ENCODE measurements at places on chromosomes 16 and 17. TPM values are rescaled to one million over a fixed set of nuclear protein-coding genes. Genes with fewer than 3 reads are reported as not detected.

- ATAC-seq = no peak
These were observed 14.5 kb downstream of the CCDC92B start for GRCh38 chr17:2734939-2735338.

The CRYBA1 gene
- total RNA-seq = not detected

DNA sequence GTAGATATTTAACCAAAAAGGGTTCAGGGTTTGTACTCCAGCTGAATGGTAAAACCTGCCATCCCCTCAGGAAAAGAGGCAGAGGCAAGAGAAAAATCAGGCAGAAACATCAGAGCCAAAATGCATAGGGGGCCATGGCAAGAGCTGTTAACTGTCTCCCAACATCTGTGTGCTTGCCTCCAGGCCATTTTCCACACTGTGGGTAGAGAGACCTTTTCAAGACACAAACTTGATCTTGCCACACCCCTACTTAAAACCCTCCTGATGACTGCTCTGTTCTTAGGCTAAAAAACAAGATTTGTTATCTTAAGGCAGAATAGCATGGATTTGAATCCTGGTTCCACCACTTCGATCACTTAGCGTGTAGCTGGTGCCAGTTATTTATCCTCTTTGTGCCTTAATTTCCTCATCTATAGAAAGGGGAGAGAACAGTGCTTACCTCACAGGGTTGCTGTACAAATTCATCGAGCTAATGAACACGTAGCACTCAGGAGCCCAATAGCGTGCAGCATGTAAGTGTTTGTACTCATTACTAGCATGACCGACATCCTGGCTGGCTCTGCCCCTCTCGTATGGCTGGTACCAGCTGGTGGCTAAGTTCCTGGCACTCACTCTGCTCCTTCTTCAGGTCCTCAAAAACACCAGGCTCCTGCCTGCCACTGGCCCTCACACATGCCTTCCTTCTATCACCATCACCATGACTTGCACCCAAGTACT is 25.8 kb downstream of the STAT3 start:
- peak; percentile 3 for ATAC-seq

The NACA2 gene
- not detected for total RNA-seq

DNA sequence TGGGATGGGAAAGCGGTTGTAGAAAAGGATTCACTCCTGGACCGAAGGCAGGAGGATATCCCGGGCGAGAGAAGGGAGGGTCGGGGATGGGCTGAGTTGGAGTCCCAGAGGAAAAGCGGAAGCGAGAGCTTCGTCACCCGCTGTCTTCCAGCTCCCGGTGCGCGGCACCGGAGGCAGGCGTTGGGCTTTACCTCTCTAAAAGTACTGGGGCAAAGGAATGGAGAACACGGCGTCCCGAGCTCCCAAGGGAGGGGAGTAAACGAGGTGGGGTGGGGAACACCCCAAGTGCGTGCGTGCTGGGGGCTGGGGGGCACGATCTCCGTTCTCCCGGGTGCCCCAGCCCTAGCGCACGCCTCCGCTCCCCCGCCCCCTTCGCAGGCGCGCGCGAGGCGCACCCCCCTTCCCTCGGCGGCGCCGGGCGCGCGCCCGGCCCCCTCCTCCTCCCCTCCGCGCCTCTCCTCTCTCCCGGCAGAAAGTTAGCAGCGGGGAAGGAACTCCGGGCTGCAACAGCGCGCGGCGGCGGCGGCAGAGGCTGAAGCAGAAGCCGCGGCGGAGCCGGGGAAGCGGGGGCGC is at the start of gene HS3ST4:
TSS of gene HS3ST4 (plus strand) at position 441 of the 573 bp plus-strand sequence.
- ATAC-seq = no peak

DNA sequence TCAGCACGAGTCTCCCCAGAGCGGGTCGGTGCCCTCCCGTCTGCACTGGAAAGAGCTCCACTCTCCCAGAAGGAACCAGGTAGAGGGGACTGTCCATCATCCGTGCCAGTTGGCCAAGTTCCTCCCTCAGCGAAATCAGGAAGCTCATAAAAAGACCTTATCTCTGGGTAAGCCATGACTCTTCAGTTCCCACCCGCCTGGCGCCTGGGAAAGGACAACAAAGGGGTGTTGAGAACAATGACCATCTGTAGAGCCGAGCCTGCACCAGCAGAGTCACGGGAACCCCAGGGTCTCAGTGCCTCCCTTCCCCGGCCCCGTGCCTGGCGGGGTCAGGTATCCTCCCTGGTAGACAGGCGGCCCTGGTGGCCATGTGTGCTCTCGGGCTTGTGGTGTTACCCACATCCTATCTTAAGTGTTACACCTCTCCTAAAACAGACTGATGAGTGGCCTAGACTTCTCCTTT is 190.7 kb downstream of the AXIN2 start:
- no peak for ATAC-seq

GRCh38 chr17:7046127-7046724 is 2.3 kb upstream of the SLC16A11 start:
- peak; percentile 45 for ATAC-seq

GRCh38 chr17:48610282-48611211 is at the start of gene HOXB7:
Gene HOXB7 (minus strand): TSS chr17:48611017. CDS start chr17:48610918, 99 bp downstream.
- peak; percentile 65 for ATAC-seq

The PIGS gene
- total RNA-seq = 33.2 TPM

- no peak for ATAC-seq
These were observed 826 bp downstream of the UNC119 start for GRCh38 chr17:28551421-28552175.

DNA sequence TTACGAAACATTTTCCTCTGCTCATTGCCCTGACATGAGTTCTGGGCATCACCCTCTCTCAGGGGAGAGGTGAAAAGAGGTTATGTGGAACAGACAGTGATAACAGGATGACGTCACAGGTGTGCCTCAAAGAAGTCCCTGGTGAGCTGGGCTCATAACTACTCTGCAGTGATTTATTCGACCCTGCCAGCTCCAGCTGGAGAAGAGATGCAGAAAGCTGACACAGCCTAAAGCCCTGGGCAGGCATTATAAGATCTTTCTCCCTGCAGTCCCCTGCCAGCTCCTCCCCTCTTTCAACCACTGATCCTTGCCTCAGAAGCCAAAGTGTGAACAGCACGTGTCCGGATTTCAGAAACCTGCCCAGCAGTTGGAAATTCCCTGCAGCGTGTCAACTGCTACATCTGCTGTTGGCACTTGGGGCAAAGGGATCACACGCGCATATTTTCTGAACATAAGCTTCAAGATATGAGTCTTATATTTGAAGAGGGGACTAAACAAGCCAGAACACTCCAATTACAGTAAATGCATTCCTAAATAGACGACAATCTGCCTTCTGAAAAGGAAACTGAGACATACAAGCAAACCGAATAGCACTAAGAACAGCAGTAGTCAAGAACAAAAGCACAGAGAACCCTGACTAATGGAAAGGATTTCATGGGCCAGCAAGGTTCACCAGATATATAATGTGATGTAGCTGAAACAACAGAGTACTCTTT is 80.5 kb downstream of the SMG6 start:
- ATAC-seq = peak; percentile 74

DNA sequence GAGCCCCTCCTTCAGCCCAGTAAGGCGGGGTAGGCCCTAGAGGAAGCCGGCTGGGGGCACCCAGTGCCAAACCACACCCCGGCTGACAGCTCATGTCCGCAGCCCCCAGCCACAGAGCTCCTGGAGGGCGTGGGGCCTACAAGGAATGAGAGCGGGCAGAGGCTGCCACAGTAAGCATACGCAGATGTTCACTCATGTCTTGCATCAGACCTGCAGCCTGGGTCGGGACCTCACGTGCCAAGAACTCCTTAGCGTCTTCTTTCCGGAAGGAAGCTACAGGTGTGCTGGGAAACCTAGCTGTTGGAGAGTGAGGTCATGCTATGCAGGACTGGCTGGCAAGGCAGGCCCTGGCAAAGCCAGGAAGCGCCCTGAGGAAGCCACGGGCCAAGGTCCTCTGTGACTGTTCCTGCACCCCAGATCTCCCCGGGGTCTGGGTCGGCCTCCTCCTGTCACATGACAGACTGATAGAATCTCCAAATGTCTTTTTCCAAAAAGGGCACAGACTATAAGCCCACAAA is 1.6 kb downstream of the ZNF598 start:
- no peak for ATAC-seq

- ATAC-seq = no peak
These were observed 19.2 kb downstream of the TCF25 start for GRCh38 chr16:89892635-89893034.

DNA sequence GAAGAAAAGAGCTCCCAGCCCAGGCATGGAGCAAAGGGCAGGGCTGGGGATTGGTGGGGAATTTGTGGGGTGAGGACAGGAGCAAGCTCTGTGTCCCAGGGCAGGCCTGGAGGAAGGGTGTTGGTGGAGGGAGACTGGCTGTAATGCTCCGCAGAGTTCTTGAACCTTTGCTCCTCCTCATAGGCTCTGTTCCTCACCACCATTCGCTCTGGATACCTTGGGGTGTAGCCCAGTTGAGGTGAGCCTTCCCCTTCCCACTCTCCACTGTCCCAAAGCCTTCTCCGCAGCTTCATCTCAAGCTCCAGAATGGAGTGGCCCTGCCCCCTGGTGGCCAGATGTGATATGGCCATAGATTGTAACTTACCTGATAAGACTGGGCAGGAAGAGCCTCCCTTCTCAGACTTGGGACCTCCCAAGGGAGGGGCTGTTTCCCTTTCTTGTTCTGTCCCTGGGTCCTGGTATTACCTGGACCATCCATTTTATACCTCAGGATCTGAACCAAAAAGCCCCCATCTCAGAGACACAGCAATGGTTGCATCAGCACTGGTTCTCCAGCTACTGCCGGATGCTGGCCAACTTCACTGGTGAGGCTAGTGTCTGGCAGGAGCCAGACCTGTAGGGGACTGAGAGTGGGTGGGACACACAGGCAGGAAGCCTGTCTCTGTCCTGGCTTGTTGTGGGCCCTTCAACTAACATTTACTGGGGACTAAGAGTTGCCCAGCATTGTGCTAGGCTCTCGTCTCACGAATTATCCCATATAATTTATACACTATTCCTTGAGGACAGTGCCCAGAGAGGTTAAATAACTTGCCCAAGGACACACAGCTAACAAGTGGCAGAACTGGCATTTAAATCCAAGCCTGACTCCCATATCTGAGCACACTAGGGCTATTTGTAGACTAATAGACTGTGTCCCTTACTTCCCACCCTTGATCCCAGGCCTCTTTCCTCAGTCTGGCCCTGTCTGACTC is 19.1 kb upstream of the STAC2 start:
- ATAC-seq = peak; percentile 95

DNA sequence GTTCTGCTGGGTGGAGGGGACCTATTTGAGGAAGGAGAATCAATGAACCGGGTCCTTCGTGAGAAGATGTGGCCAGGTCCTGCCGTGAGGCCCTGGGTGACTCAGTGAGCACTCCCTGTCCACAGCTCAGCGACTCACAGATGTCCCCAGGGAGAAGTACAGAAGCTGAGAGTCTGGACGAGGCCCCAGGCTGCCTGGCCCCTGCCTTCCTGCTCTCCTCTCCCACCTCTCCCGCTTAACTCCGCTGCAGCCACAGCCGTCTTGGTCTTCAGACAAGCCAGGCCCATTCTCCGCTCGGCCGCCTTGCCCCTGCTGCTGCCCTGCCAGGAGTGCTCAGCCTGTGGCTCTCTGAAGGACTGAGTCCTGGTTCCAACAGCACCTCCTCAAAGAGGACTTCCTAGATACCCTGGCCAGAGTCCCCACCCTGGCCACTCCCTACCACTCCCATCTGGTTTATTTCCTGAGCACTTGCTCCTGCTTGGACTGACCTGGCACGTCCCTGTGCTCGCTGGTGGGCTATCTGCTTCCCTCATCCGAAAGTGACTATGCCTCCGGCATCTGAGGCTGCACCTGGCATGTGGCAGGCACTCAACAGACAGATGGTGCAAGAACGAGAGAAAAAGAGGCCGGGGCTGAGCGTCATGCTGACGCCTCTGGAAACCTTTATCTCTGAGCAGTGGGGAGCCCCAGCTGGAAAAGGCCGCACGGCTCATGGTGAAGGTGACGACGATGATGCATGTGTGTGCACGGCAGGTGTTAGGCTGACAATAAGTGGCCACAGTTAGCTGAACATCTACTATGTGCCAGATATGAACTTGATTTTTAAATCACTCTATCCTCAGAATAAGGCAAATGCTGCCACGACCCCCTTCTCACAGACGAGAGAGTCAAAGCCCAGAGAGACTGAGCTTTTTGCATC is 9.2 kb upstream of the TNFRSF13B start:
- no peak for ATAC-seq

The CIBAR2 gene
- total RNA-seq = 0.34 TPM

DNA sequence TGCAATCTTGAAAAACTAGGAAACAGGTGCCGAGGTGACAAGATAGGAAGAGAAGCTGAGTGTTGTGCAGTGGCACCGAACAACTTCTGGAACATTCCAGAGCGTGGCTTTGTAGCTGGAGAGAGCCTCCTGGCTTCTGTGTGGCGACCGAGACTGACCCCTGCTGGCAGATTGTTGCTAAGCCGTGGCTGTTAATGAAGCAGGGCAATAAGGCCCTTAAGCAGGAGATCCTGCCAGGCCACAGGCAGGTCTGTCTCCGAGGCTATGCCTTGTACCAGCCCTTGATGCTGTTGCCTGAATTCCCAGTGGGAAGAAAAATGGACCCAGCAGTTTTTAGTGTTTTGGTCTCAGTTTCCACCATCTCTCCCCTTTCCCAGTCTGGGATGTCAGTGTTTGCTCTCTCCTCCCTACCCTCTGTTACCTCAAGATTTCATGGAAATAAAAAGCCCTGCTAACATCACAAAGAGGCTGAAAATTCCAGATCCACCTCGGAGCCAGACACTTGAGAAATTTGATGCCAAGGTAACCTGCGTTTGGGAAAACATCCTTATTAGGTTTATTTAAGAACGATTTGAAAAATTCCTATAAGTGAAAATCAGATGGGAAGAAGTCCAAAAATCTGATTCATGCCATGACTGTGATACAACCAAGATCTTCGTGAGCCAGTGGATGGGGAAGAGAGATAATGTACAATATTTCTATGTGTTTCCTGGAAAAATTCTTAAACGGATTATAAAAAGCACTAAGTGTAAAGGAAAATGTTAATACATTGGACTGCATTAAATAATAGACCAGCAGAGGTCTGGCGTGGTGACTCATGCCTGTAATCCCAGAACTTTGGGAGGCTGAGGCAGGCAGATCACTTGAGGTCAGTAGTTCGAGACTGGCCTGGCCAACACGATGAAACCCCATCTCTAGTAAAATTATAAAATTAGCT is 265.1 kb downstream of the PRKCA start:
- peak; percentile 93 for ATAC-seq

The CDH1 gene
- total RNA-seq = 1.8 TPM

DNA sequence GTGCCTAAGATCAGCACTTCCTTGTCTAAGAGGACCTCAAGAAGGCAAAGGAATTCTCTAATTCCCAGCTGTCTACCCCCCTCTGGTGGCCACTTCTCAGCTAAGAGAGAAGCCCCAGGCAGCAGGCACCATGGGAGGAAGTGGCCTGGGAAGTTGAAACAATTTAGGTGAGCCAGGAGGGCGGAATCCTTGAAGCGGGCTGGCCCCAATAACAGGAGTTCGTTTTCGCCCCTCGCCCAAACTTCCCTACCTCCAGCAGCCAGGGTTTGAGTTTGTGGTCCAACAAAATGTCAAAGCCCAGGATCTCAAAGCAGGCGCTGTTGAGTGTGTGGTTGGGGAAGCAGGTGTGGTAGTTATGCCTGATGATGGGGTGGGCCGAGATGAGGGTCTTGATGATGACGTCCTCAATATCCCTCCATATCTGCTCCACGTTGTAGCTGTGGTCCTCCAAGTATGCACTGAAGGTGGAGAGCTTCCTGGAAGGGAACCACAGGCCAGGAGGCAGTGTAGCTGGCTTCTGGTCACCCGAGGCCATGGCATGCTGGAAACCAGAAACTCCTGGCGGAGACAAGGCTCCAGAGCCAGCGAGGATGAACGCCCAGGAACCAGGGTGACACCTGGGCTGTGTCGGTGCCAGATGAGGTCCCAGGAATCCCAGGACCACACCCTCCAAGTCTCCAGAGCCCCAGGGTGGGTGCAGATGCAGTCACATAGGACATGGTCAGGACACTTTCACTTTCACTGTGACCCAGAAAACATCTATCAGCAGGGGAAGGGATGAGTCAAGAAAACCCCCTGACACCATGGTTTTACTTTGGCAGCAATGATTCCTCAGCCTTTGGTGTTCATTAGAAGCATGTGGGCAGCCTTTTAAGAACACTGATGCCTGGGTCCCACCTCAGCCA is 25.6 kb downstream of the TTLL6 start:
- peak; percentile 67 for ATAC-seq
